ENCODE measurements at places on chromosomes 11 and 22.

DNA sequence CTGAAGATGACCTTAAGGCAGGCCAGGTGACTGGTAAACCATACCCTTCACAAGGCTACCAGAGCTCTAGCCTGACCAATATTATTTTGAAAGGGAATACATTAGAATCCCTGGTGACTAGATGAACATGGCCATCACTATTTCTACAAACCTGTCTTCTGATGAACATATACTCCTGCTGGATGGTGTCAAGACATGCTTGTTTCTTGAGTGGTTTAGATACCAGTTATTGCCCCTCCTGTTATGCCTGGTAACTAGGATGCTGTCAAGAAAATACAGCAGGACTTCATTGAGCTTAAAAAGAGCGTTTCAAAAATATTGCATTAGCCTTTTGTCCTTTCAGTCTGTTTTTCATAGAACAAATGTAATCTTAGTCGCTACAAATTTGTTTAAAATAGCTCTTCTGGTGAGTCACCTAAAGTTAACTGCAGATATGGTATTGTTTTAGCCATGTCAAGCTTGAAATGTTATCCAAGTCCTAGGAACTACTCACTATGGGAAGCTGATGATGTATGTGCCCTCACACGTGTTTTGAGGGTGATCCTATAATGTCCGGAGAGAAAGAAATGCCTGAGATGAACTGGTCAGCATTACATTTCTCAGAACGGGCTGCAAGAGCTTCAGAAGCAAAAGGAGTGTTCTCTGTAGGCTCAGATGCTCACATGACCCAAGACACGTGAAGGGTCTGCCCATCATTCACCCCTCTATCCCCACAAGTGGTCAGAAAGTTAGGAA is 20.6 kb downstream of the ADM start:
- no peak for DNase-seq

- DNase-seq = no peak
These were observed 1327.9 kb downstream of the TBC1D22A start for GRCh38 chr22:48090332-48090672.

DNA sequence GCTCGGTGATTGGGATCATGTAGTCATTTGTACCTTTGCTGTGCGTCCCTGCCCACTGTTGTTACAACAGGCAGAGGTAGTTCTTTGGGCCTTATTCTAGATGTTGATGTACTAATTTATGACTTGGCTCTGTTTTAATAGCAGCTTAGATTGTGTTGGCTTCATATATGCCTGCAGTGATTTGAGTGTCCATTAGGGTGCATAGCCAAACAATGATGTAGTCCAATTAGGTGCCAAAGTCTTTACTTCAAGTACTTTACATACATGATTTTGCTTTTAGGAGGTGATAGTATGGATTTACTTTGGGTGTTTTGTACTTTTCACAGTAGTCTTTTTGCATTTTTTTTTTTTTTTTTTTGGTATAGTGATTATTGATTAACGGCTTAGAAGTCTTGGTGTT is 46.4 kb downstream of the PPP6R3 start:
- no peak for DNase-seq

GRCh38 chr11:126743628-126744027 is 256.9 kb downstream of the KIRREL3 start:
- no peak for DNase-seq

- DNase-seq = no peak
These were observed 2.3 kb downstream of the C1QTNF6 start for GRCh38 chr22:37185646-37186227.

DNA sequence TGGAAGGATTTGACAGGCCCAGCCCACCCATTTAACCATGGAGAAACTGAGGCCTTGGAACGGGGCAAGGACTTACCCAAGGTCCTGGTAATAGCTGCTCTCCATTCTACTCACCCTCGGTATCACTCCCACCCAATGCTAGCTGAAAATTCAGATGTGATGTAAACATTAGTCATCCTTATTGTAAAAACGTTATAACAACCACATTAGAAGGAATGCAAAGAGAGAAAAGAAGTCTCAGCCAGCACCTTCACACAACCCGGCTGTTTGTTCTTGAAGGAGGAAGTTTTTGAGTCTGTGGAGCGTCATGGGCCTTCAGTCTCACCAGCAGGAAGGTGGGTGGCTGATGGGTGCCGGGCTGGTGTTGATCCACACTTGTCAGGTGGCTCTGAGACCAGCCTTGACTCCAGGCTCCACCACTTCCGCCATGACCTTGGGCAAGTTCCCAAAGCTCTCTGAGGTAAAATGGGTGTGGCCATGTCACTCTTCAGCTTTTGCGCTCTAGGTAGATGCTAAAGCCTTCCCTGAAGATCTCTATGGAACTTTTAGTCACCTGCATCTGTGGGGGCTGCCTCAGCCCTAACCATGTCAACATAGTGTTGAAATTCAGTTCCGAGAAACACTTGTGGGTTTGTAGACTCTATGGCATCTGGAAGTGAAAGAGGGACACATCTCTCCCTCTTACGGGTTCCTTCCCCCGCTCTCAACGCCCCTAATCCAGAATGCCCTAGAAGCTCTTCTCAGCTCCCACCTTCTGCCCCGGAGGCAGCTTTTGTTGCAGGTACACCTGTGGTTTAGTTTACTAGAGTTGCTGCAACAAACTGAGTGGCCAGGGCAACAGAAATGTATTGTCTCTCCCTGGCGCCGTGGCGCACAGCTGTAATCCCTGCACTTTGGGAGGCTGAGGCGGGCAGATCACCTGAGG is 14.8 kb downstream of the CD6 start:
- peak; percentile 93 for DNase-seq

- DNase-seq = peak; percentile 23
These were observed 189.0 kb downstream of the DDX10 start for GRCh38 chr11:108853864-108854263.

DNA sequence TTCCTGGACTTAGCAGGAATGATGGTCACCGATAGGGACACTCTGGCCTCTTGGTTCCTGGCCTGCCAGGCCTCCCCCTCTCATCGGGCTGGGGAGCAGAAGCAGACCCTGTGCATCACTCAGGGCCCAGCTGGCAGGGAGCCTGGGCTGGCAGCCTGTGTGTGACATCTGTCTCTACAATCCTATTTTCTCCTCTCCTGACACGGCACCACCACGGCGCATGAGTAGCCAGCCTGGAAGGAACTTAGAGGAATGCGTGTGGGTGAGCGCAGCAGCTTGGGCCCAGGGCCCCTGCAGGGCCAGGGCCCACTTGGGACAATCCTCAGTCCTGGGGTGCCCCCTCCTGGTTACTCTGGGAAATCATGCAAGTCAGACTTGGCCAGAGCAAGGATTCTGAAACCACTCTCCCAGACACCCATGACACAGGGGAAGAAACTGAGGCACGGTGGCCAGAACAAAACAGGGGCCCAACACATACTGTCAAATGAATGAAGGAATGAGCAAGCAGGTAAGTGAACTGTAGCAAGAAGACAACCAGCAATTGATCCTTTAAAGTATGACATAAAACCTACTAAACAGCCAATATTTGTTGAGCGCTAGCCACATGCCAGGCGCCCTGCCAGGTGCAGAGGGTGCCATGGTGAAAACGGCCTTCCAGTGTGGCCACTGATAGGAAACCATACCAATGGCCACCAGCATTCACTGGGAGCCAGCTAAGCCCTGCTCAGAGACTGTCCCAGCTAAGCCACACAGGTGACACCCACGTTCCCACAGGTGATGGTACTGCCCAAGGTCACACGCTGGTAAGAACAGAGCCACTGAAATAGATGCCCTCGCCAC is 13.3 kb downstream of the RSPH14 start:
- peak; percentile 79 for DNase-seq

- no peak for DNase-seq
These were observed 799 bp upstream of the CDC42BPG start for GRCh38 chr11:64845129-64845775.

DNA sequence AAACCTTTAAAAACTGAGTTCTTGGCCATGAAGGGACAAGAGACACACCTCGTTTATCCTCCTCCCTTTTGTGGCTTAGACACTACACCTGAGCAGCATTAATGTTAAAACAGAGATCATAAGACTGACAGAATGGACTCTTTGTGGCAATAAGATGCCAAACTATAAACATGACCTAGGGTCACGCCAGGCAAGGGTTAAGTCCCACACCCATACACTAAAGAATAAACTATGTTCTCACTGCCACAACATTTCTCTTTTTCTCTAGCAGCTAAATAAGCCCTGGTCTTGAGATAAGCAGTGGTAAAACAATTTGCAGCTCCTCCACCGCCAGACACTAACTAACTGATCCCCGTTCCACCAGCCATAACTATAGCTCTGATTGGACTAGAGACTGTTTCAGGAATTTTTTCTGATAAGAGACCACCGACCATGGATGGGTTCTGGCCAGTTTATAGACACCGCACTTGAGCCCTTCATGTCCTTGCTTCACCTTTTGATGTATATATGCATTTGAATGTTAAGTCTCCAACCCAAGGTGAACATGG is 4.9 kb upstream of the SLCO2B1 start:
- no peak for DNase-seq

DNA sequence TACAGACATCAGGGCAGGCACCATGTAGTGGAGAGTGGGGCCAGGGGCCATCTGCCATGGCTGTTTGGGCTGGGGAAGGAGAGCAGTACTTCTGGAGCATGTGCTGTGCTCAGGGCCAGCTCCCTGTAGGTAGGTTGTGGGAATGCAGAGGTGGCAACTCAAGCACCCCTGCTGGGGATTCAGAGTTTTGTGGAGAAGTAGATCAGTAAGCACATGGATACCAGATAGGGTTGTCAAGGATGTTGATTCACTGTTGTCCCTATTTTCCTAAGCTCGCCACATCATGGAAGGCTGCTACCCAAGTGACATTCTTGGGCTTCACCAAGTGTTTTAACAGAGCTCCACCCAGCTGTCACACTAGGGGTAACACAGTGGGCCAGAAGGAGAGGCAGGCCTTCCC is 67.2 kb downstream of the BMAL1 start:
- DNase-seq = no peak

GRCh38 chr11:14881576-14882193 is 10.3 kb downstream of the CYP2R1 start:
- DNase-seq = no peak

DNA sequence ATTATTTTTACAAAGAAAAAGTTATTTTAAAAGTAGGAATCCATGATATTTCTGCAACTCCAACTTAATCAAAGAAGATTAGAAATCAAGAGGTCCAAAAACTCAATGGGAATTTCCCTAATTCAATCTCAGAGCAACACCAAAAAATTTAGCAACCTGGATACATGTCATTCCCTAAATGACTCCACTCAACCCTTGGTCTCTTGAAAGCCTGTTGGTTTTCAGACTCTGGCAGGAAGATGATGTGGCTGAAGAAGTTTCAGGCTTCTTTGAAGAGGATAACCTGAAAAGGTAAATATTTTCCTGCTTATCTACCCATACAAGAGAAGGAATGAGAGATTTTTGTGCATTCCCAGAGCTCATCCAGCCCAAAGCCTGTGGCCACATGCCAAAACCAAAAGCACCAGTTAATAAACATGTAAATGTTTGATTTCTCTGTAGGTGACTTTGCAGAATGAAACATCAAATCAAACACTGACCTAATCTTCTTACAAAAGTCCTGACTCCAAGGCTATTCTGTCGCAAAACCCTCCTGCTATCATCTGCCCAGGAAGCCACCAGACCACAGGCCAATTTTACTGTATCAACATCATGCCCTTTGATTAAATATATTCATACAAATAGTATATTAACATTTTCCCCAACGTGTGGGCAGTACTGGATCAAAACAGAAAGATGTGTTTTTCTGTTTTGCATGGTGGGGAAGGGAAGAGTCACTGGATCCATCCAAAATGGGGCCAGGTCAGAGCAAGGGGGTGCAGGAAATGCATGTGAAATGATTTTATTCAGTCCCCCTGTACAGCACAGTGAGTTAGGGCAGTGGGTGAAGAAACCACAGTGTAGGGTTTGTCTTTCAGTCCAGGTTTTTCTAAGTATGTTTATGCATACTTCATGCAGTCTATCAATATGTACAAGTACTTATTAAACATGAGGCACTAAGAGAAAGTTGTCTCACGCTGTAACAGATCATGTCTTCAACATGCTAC is 38.8 kb downstream of the SMCO4 start:
- no peak for DNase-seq

DNA sequence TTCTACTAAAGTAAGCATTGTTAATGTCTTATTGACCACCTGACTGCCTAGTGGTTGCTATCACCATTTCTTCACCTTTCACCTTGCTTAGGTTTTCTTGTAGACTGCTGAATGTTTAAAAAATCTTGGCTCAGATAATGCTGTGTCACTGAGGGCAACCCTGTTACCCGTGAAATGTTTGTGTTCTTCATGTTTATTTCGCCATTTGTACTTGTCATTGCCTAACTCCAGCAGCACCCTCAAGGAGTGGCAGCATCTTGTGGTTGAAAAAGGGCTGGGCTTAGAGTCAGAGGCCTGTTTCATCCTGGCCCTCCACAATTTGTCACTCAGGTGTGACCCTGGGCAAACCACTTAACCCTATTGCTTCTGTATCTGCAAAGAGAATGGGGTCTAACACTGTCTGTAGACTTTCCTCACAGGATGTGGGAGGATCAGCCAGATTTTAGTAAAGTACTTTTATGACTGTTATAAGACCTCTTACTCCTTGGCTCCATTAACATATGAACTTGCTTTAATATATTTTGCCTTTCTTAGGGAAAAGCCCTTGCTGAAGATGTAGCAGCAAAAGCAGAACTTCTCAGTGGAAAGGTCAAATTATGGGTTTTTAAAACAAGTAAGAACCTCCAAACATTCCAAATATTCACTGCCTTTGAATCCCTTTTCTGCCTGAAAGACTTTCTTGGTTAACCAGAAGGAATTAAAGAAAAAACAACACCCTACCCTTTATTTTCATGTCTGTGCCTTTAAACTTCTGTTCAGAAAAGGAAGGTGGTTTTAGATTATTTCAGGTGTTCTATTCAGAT is 154.5 kb upstream of the C11orf87 start:
- DNase-seq = no peak

Measured in CD4-positive, alpha-beta T cell treated with Interleukin-10 for 1 hour (primary cell).